ENCODE measurements at places on chromosomes 11 and 22.
A peak's percentile ranks its signal among the peaks of the same experiment; 100 is the strongest.

- no peak for DNase-seq
These were observed 14.3 kb upstream of the RIC3 start for GRCh38 chr11:8183111-8183510.

GRCh38 chr11:126495281-126496220 lies 140.1 kb downstream of the ST3GAL4 start:
- DNase-seq: no peak

DNA sequence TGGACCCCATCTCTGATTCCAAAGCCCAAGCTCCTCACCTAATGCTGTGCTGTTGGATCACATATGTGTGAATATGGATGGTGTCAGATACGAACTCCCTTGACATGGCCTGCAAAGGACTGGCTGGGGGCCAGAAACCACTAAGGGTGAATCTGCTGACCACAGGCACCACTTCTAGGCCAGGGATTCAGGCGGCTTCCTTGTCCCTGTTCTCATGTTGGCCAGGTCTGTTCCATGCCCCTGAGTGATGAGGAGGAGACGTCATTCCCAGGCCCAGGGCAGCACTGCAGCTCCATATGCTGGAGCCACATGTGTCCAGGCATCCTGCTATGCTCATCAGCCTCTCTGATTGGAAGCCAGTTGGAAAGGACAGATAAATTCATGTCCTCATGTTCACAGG lies 130.0 kb upstream of the BDNF start:
- no peak for DNase-seq

DNA sequence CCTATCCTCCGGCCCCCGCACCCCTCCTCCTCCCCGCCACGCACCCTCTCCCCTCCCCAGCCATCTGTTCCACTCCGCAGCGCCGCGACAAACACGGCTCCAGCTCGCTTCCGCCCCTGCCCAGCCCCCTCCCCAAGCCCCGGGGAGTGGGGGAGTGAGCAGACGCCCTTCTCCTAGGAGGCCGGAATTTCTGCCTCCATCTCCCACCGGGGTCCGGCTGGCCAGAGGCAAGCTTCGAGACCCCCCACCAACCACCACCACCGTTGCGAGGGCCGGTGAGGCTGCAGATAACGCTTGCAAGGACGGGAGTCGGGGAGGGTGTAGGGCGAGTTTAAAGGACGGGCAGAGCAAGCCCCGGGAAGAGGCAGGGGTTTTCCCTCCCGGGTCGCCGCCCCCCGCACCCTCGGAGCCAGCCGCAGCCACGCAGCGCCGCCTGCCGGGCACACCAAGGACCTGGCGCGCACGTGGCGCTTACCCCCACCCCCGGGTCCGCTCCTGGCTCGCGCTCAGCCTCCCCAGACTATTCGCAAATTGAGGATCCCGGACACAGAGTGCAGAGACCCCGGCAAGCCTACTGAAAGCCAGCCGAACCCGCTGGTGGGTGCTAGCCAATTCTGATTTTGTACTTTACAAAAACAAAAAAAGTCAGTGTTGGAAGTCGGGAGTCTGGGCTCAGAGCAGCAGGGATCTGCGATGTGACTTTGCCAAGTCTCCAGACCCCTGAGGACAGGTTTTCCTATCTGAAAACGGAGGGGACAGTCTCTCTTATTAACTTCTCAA lies 22.6 kb downstream of the RTN4RL2 start:
- DNase-seq: peak; percentile 63

DNA sequence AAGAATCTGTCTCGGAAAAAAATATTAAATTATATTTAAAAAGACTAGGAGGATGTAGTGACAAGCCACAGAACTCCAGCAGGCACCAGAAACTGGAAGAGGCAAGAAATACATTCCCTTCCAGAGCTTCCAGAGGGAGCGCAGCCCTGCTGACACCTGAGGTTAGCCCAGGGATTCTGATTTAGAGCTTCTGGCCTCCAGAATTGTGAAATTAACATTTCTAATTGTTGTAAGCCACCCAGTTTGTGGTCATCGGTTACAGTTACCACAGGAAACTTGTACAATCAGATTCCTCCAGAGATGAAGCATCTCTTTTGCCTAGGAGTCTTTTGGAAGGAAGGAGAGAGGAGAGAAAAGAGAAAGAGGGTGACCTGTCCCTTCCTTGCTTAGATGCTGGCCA lies 6.4 kb upstream of the UBASH3B start:
- no peak for DNase-seq

DNA sequence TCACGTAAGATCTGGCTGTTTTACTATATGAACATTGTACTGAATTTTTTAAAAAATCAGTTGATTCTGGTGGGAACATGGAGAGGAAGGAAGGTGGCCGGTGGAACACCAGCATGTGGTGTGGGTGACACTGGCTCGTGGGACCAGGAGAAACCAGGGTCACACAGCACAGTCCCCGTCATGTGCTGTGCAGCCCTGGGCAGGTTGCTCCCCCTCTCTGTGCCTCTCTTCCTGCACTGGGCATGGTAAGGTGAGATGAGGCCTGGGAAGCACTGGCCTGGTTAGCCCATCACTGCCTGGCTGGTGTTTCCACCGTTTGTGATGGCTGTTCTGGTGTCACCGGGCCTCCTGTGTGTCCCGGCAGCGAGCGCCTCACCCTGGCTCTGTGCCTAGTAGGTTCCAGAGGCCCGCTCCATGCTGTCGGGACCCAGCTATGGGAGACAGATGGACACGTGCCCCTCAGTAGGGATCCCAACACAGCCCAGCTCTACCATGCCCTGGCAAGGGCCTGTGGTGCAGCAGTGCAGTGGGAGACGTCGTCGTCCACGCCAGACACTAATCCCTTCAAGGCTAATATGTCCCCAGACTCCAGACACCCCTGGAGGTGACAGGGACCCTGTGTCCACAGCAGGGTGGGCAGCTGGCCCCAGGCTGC lies 88.2 kb upstream of the LINC01488 start:
- DNase-seq: no peak
